ENCODE measurements at places on chromosomes 7 and 10.

DNA sequence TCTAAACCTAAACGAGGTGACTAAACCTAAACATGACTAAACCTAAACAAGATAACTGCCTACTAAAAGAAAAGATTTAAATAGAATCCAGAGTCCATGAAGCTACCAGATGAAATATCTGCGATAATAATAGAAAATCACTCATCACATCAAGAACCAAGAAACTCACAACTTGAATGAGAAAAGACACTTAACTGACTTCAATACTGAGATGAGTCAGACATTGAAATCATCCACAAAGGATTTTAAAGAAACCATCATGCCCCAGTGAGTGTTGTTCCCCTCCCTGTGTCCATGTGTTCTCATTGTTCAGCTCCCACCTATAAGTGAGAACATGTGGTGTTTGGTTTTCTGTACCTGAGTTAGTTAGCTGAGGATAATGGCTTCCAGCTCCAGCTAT lies 416.0 kb downstream of the CALN1 start:
- DNase-seq = no peak

GRCh38 chr7:107111196-107111595 lies 57.6 kb upstream of the HBP1 start:
- no peak for DNase-seq

GRCh38 chr10:115980470-115980869 lies 292.5 kb downstream of the GFRA1 start:
- no peak for DNase-seq

DNA sequence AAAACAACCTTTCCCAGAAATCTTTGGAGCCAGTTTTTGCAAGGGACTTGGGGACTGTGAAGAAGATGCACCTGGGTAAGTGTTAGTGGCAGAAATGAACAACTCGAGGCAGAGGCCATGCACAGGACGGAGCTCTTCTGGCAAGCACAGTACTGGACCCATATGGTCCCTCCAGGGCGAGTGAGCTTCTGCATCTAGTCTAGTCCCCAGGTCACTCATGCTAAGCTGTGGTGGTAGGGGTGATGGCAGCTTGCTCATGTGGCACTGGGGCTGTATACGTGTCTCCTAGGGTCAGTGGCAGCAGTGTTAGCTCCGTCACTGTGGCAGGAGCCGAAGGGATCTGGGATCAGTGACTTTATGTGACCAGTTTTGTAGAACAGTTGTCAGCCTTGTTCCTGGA lies 9.3 kb upstream of the LRRC61 start:
- DNase-seq = no peak
